ENCODE measurements at places on chromosomes 5 and 9.

DNA sequence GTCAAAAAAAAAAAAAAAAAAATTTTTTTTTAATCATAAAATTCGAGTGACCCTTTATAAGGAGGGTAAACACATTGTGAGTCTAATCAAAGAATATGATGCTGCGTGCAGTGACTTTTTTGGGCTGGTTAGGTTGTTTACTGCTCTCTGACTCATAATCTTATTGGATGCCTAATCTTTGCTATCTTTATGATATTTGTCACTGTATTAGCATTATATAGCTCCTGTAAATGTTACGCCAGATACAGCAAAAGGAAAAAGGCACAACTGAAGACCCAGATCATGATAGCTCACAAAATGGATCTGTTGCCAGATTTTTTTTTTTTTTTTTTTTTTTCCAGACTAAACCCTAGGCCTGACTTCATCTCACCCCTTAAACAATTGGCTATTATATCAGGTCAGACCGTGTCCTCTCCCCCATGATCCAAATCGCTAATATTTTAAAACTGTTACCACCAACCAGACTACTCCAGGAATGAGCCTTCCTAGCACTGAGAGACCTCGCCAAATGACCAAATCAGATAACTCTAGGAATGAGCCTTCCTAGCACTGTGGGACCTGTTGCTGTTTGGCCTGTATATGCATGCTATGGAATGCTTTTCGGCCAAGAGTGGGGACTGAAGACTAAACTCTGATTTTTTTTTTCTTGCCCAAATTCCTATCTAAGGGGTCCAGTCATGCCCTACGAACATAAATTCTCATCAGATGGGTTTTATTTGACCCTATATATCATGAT lies 131.7 kb upstream of the MYO10 start:
- no peak for DNase-seq

- no peak for DNase-seq
Observed at GRCh38 chr9:88077071-88077617, 61.1 kb downstream of the SPATA31C2 start.

- DNase-seq: no peak
Observed at GRCh38 chr5:57608542-57608941, 125.9 kb upstream of the ACTBL2 start.

DNA sequence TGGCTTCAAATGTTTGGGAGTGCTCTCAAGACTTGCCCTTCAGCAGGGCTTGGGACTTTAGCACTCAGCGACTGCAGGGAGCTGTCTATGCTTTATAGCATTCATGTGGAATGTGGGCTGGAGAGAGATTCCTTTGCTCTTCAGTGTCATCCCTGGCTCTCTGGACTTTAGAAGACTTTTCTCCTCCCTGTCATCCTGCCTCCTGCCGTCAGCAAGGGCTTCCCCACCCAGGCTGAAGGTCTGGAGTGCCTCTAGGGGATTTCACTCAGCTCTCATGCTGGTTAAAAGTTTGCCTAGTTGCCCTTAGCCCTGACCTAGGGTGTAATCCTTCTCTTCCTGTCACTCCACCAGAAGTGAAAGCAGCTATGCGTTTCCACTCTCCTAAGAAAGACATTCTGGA lies 210.9 kb downstream of the FRMD3 start:
- DNase-seq: no peak

GRCh38 chr9:112097712-112098688 lies 77.1 kb downstream of the SUSD1 start:
- peak; percentile 66 for DNase-seq

GRCh38 chr5:79685627-79686026 lies 4.0 kb upstream of the CMYA5 start:
- DNase-seq: no peak

DNA sequence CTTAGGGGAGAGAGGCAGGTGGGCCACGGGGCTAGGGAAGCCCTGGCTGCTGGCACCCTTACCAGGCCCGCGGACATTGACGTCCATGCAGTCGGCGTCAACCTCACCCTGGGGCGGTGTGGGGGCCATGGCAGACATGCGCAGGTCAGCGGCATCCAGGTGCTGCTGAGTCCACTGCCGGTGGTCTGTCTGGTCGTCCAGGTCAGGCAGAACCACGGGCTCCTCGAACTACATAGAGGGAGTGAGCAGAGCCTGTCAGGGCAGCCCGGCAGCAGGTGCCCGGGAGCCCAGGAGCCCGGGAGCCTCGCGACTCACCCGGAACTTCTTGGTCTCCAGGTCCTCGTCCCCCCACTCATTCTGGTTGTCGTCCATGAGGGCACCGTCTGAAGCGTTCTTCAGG lies 18.8 kb upstream of the SEC16A start:
- no peak for DNase-seq

- DNase-seq: no peak
Observed at GRCh38 chr5:135700731-135701130, 121.9 kb upstream of the CXCL14 start.

- no peak for DNase-seq
Observed at GRCh38 chr5:97417986-97418385, 234.9 kb upstream of the RIOK2 start.

- DNase-seq: no peak
Observed at GRCh38 chr5:41636605-41637004, 126.2 kb upstream of the PLCXD3 start.

GRCh38 chr5:146588331-146589027 lies 72.5 kb upstream of the GPR151 start:
- no peak for DNase-seq

GRCh38 chr5:178455480-178455835 lies 134.7 kb downstream of the COL23A1 start:
- DNase-seq: no peak

GRCh38 chr5:141597814-141598213 lies 21.0 kb downstream of the DIAPH1 start:
- DNase-seq: no peak

- DNase-seq: no peak
Observed at GRCh38 chr9:110592044-110592830, 12.7 kb upstream of the SVEP1 start.

GRCh38 chr9:136287960-136288753 lies 15.7 kb downstream of the CCDC187 start:
- no peak for DNase-seq

- no peak for DNase-seq
Observed at GRCh38 chr5:81091199-81091598, 131.0 kb downstream of the RASGRF2 start.

DNA sequence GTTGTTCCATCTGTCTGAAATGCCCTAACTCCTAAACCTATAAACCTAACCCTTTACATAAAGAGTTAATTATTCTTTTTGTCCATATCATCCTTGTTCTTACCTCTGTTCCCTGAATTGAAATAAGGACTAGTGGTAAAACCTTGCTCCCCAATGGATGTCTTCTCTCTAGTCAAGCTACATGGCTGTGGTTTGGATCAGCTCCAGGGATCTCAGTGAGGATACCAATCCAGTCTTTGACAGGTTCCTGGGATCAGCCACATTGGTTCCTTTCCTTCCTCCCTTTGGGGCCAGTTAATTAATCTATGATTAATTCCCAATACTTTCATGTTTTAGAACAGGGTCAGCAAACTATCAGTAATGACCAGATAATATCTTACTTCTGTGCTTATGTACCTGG lies 151.6 kb downstream of the SIL1 start:
- DNase-seq: no peak

DNA sequence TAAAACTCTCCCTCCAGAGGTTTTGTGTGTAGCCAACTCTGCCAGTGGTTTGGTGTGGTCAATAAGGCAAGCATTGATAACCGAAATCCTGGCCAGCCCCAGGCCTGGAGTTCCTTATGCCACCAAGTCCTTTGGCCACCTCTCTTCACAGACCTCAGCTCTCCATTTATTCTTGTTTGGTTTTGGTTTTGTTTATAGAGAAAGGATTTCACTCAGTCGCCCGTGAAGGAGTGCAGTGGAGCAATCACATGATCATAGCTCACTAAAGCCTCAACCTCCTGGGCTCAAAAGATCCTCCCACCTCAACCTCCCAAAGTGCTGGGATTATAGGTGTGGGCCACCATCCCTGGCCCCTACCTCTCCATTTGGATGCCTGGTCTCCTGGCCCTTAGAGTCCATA lies 55.4 kb upstream of the PPARGC1B start:
- no peak for DNase-seq

DNA sequence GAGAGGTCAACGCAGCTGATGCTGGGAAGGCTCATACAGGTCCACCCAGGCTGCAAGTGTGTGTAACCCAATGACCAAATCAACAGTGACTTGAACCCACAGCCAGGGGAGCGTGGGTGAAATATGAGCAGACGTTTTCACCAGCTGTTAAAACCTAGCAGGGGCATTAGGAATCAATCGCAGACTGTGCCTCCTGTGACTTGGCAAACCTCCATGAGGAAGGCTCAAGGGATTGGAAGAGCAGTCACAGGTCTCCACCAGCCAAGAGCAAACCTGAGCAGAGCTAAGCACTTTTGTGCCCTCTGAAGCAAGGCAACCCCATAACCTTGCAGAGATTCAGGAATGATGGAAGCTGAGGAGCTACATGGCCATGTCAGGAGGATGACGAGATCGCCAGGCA lies 25.5 kb downstream of the INSYN2B start:
- no peak for DNase-seq

- DNase-seq: no peak
Observed at GRCh38 chr5:103422756-103423155, 139.8 kb downstream of the NUDT12 start.

GRCh38 chr5:151005187-151005949 lies 15.0 kb upstream of the GPX3 start:
- DNase-seq: no peak

GRCh38 chr5:150111122-150111521 lies 24.8 kb upstream of the CSF1R start:
- no peak for DNase-seq

GRCh38 chr9:104682642-104683041 lies 11.7 kb upstream of the OR13D1 start:
- no peak for DNase-seq

- no peak for DNase-seq
Observed at GRCh38 chr5:163498886-163499285, 6.5 kb upstream of the MAT2B start.

DNA sequence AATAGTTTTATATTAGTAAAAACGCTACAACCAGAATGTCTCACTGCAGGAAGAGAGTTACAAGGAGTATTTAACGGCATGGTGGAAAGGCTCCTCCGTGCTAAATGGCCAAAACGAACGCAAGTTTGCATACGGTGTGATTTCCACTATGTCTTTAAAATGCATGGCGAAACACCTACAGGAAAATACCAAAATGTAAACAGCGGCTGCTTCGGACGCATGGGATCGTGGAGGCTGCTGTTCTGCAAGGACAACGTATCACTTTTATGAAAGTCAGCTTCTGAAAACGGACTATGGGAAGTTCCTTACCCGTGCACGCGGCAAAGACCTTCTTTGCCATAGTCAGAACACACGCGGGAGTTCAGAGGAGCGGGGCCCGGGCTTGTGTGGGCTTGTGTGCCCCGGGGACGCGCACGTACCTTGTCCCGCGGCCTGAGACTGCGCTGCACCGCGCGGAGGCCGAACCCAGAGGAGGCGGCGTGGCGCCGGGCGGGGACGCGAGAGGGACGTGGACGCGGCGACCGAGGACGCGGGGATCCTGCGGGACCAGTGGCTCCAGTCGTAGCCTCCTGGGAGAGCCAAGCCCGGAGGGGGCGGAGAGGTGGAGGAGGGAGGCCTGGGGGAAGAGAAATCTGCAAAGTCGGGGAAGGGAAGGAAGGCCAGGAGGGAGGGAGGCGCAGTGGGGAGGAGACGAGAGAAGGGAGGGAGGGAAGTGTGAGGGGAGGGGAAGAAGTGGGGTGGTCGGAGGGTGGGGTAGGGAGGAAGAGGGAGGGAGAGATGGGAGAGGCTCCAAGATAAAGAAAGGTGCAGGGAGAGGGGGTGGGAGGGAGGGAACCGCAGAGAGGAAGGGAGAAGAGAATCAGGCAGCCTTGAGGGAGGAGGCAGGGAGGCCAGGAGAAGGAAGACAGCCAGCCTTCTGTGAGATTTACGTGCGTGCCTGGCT lies at the start of gene CMBL:
CMBL (minus strand) TSS at position 697 of the 943 bp plus-strand sequence. CDS start 17,140 bp downstream, outside the sequence.
- DNase-seq: no peak

- no peak for DNase-seq
Observed at GRCh38 chr5:60522292-60522905, 177.6 kb downstream of the DEPDC1B start.

DNA sequence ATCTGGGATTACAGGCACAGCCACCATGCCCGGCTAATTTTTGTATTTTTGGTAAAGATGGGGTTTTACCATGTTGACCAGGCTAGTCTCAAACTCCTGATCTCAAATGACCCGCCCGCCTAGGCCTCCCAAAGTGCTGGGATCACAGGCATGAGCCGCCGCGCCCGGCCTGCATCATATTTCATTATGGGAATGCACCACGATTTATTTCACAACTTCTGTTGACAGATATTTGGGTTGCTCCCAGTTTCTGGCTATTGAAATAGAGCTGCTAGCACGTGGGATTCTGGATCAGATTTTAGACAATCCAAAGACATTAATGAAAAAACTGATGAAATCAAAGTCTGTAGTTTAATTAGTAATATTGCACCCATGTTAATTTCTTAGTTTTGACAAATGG lies 48.4 kb upstream of the FUBP3 start:
- DNase-seq: no peak

GRCh38 chr9:20551835-20552234 lies 70.5 kb downstream of the MLLT3 start:
- no peak for DNase-seq

DNA sequence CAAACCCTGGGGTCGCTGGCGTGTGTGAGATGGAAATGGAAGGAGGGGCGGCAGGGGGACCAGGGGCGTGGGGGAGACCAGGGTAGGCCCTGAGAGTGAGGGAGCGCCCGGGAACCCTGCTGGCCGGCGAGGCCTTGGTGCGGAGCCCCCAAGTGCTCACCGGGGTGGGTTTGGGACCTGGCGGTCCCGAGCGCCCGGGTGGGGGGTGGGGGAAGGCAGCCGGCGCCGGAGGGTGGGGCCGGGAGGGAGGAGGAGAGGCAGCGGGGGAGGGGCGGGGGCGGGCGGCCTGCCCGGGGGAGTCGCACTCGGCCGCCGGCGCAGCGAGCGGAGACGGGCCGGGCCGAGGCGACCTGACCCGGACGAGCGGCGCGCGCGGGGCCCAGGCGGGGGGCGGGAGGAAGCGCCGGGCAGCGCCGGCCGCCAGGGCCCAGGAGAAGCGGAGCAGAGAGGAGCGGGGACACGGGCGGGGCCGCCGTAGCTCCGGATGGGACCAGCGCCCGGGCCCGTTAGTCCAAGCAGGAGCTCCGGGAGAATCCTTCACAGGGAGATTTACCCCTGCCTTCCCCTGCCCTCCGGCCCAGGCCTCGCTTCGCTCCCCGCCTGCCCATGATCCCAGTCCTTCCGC lies at the start of gene NPR2:
NPR2 (plus strand) TSS at position 295 of the 625 bp plus-strand sequence. CDS start 818 bp downstream, outside the sequence.
- no peak for DNase-seq

GRCh38 chr5:144183254-144183889 lies 12.7 kb downstream of the KCTD16 start:
- DNase-seq: peak; percentile 33
